ENCODE measurements at places on chromosomes 6 and 20. TPM values are rescaled to one million over a fixed set of nuclear protein-coding genes. Genes with fewer than 3 reads are reported as not detected.

DNA sequence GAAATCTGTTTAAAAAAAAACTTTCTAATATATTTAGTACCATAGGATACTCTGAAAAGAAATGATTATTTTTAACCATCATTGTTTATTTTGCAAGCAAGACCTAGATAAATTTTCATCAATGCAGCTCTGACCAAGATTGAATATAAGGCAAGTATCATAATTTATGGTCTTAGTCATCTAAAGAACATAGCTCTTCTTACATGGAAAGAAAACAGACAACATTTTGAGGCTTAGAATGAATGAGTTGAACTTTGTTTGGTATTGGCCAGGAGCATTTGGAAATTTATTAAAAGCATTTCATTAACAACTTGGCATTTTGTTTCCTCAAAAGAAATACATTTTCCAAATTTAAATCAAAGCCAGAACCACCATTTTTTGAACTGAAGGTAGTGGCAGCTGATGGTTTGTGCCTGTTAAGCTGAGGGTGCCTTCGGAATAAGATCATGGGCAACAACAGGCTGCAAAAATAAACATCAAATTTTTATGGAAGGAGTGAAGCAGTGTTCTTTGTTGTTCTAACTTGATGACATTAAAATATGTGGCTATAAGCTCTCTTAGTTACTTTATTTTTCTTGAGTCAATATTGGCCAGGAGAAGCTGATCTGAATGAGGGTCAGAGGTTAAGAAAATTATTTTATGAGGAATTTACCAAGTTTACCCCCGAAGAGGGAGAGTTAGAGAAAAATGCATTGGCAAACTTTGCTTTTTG, 6.7 kb upstream of the ATXN1 start:
- DNase-seq, result no peak

DNA sequence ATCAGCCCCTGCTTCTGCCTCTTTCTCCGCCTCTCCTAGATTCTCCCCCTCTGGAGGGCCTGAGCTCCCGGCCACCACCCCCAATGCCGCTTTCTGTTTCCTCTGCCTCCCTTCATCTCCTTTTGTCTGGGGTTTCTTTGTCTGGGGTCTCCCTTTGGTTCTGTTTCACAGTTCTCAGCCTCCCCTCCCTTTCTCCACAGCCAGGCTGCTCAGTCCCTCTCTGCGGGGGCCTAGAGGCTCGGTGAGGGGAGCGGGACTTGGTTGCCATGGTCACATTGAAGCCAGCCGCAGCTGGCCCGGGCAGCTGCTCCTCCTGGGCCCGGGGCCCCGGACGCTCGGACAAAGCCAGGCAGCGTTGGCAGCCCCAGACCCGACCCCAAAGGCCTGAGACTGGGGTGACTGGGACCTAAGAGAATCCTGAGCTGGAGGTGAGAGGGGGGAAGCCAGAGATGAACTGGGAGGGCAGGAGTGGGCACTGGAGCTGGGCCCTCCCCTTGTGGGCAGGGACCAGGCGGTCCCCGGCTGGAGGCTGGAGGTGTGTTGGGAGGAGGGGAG, 3.5 kb upstream of the DDR1 start:
- no peak for DNase-seq

- DNase-seq, result no peak
These were observed 92.6 kb downstream of the ERMARD start for GRCh38 chr6:169843991-169844390.

HLA-A gene
- total RNA-seq, result 1,988 TPM

All from mucosa of descending colon (tissue), 3 donors.